ENCODE measurements at places on chromosomes 16 and 17. TPM values are rescaled to one million over a fixed set of nuclear protein-coding genes. Genes with fewer than 3 reads are reported as not detected.

GRCh38 chr17:56593086-56593645 is 333 bp upstream of the NOG start:
- no peak overlapping the region for H3K4me3 ChIP-seq
- no peak for DNase-seq
- H3K27me3 ChIP-seq, result peaks cover 19% of the 10 kb centered on the region
- H3K4me1 ChIP-seq, result peaks cover 42% of the 10 kb centered on the region

- DNase-seq, result peak; percentile 70
- peak overlapping the region; percentile 34 for H3K27ac ChIP-seq
- H3K36me3 ChIP-seq, result no peaks in the 10 kb centered on the region
- H3K27me3 ChIP-seq, result no peaks in the 10 kb centered on the region
- H3K4me3 ChIP-seq, result peak overlapping the region; percentile 15
These were observed 317.0 kb downstream of the MAF start for GRCh38 chr16:79283578-79283977.

GRCh38 chr16:11098601-11099390 is 154.4 kb downstream of the CLEC16A start:
- DNase-seq, result no peak
- no peak overlapping the region for H3K27ac ChIP-seq
- H3K4me1 ChIP-seq, result peaks cover 35% of the 10 kb centered on the region
- H3K36me3 ChIP-seq, result no peaks in the 10 kb centered on the region
- no peak overlapping the region for H3K4me3 ChIP-seq

- no peaks in the 10 kb centered on the region for H3K27me3 ChIP-seq
- H3K27ac ChIP-seq, result no peak overlapping the region
- H3K4me1 ChIP-seq, result no peaks in the 10 kb centered on the region
- DNase-seq, result no peak
- no peaks in the 10 kb centered on the region for H3K36me3 ChIP-seq
These were observed 59.6 kb upstream of the ENPP7 start for GRCh38 chr17:79671085-79671694.

The PRRT2 gene
- total RNA-seq, result 6.3 TPM

The GRAPL gene
- total RNA-seq, result 65.0 TPM

The WFIKKN1 gene
- total RNA-seq, result 0.86 TPM
